ENCODE measurements at places on chromosomes 5 and 9. TPM values are rescaled to one million over a fixed set of nuclear protein-coding genes. Genes with fewer than 3 reads are reported as not detected.
A peak's percentile ranks its signal among the peaks of the same experiment; 100 is the strongest.

Gene FGFR4
- total RNA-seq = 1.4 TPM

Gene FOXD4L3
- total RNA-seq = not detected

Gene GRM6
- total RNA-seq = not detected

Gene COL27A1
- 7.4 TPM for total RNA-seq

Gene DAB2
- total RNA-seq = not detected

Gene SARDH
- total RNA-seq = 0.60 TPM

Gene UBE2D2
- 265 TPM for total RNA-seq

Gene SPATA31E1
- not detected for total RNA-seq

Gene CORO2A
- 1.3 TPM for total RNA-seq

DNA sequence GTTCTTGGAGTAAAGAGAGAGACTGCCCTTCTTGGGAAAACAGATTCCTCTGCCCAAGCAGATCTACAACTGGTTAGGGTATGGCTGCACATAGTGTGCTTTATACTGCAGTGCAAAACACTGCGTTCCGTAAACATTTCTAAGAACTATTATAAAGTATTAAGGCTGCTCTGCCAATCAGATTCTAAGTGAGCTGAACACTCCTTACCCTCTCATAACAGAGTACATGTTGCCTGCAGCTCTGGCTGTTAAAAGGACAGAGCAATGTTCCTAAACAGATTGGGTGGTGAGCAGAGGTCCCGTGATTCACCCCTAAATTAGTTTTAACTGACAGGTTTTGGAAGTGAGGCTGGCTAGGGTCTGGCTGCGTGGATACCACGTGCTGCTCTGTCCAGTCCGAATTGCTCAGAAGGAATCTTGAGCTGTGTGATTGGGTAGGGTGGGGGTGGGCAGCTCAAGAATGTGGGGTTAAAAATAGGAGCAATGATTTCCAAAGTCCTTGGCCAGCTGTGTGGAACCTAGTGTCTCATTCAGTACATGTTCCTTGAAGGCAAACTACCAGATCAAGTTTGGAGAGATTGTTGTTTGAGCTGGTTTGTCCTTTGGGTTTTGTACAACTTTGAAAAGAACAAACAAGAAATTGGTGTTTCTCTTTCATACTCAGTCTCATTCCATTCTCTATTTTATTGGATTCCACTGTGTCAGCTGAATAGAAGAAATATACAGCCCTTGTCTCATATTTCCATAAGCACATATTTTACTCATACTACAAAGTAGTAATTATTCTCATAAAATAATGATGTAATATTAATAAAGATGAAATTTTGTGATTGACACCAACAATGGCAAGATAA, 497.6 kb upstream of the CD180 start:
- DNase-seq = no peak
- H3K27me3 ChIP-seq = peaks cover 4% of the 10 kb centered on the region
- no peaks in the 10 kb centered on the region for H3K36me3 ChIP-seq
- no peaks in the 10 kb centered on the region for H3K4me1 ChIP-seq
- H3K27ac ChIP-seq = no peak overlapping the region
- no peak overlapping the region for H3K4me3 ChIP-seq

DNA sequence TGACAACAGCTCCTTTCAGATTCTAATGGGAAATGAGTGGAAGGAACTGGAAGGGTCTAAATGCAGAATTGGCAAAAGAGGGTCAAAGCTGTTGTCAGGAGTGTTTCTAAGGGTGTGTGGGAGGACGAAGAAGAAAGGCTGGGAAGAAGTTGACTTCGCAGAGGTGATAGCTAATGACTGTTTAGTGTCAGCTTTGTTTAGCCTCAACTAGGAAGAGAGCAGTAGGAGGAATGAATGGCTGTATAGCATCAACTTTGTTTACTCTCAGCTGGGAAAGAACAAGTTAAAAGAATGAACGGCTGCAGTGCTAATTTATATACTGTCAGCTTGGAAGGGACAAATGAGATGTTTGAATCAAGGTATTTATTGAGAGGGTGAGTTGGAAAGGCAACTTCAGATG, 5.9 kb upstream of the LIX1 start:
- H3K27ac ChIP-seq = no peak overlapping the region
- no peaks in the 10 kb centered on the region for H3K36me3 ChIP-seq
- H3K4me1 ChIP-seq = no peaks in the 10 kb centered on the region
- peaks cover 6% of the 10 kb centered on the region for H3K27me3 ChIP-seq
- H3K4me3 ChIP-seq = no peak overlapping the region

DNA sequence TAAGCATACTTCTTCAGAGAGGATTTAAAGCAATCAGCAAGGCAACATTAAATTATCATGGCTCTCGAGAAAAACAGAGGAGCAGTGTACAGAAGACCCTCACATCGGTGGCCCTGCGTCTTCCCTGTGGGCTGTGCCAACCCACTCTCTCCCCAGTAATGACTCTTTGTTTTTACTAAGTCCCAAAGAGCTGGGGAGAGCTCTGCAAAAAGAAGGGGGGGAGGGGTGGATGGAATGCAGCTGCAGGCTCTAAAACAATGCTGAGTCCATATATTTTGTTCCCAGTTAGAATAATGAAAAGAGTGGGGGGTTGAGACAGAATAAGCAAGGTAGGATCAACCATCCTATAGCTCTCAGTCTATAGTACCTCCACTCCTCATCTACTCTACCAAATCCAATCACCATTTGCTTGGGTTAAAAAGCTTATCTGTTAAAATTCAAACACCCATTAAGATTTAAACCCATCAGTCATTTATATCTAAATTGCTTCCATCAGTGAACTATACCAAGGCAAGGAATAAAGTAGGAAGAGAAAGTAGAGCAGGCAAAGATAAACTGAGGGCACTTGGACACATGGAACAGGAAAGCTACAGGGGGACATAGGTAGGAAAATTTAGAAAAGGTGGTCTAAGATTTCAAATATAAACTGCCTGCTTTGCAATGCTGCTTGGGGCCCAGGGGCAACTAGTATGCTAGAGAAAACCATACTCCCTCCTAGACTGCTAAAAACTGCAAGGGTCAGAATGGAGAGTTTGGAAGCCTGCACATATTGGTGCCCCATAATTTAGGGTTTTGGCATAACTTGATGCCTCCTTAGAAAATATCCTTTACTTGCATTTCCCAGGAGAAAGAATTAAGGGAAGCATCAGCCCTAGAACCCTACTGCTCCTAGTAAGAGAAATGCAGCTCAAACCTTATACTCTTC, 20.6 kb downstream of the ELL2 start:
- H3K4me3 ChIP-seq = no peak overlapping the region
- H3K27me3 ChIP-seq = no peaks in the 10 kb centered on the region
- no peak for DNase-seq

GRCh38 chr5:74054641-74055421, 428.8 kb downstream of the ARHGEF28 start:
- H3K4me1 ChIP-seq = no peaks in the 10 kb centered on the region
- no peak overlapping the region for H3K27ac ChIP-seq
- no peak for DNase-seq
- H3K36me3 ChIP-seq = no peaks in the 10 kb centered on the region
- peaks cover 10% of the 10 kb centered on the region for H3K27me3 ChIP-seq

GRCh38 chr9:131270171-131271015, 5.9 kb downstream of the FAM78A start:
- no peak for DNase-seq
- H3K4me1 ChIP-seq = peaks cover 75% of the 10 kb centered on the region
- H3K4me3 ChIP-seq = peak overlapping the region; percentile 100
- peaks cover 40% of the 10 kb centered on the region for H3K36me3 ChIP-seq

DNA sequence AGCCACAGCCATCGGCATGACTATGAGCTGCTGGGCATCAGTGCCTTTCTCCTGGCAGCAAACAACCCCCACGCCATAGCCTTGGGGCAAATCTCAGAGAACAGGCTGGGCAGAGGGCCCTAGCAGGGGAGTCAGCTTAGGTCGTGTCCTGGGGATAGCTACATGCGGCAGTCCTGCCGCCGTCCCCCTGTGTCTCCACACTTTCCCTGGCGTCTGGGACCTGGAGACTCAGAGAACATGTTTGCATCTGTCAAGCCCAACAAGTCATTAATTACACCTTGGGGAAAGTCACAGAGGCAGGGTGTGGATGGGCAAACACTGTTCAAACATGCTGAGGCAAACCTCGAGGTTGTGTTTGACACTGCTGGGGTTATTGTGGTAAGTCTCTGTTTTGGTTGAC, 123.6 kb downstream of the C5orf15 start:
- H3K4me3 ChIP-seq = no peak overlapping the region
- peaks cover 17% of the 10 kb centered on the region for H3K27me3 ChIP-seq
- H3K27ac ChIP-seq = no peak overlapping the region
- DNase-seq = no peak
- no peaks in the 10 kb centered on the region for H3K36me3 ChIP-seq

- H3K4me3 ChIP-seq = no peak overlapping the region
- H3K27me3 ChIP-seq = no peaks in the 10 kb centered on the region
- no peak overlapping the region for H3K27ac ChIP-seq
- no peak for DNase-seq
Observed at GRCh38 chr9:11833056-11833455, 860.1 kb upstream of the TYRP1 start.

DNA sequence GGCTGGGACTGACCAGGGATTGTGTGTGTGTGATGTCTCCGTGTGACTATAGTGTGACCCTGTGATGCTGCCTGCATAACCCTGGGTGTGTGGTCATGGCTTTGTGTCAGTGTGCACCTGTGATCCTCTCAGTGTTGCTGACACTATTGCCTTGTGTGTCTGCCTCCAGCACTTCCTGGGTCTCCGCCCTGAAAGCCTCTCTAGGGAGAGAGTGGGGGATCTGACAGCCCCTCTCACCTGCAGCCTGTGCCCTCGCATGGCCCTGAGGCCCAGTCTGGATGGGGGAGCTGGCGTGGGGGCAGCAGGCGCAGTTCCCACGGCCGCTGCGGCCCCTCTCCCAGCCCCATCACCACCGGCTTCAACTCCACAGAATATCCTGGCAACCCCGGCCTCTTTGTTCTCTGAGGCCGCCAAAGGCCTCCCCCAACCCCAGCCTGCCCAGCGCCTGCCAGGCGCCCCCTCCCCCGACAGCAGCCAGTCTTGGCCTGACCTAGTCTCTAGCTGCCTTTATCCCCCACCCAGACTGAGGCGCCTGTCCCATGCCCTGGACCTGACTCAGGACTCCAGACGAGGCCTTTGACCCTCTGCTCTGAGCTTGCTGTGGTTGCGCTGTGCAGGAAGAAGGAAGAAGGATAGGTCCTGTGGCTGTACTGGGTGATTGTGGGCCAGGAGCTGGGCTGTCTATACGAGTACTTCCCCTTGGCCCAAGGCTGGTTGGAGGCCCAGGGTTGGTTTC, 38.7 kb downstream of the CXXC5 start:
- no peaks in the 10 kb centered on the region for H3K36me3 ChIP-seq
- DNase-seq = no peak
- H3K27me3 ChIP-seq = peaks cover 5% of the 10 kb centered on the region

GRCh38 chr9:133327834-133328484, 8.0 kb downstream of the SURF6 start:
- H3K36me3 ChIP-seq = peaks cover 25% of the 10 kb centered on the region
- no peaks in the 10 kb centered on the region for H3K27me3 ChIP-seq
- no peak overlapping the region for H3K4me3 ChIP-seq
- DNase-seq = no peak
- no peak overlapping the region for H3K27ac ChIP-seq

DNA sequence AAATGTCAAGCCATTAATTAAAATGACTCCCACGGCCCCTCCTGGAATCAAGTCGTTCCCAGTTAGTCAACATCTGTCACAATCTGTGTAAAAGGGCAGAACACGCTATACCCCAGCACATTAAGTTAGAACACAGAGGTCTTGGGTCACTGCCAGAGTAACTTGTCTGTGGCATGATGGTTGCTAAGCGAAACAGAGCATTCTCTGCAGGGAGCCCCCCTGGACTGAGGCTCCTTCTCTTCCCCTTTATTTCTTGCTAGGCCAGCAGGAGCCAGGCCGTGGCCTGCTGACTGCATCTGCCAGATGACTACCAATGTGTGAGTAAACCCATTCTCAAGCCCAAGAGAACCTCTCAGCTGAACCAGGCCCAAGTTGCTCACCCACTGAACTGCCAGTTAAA, 51.9 kb upstream of the ZBED3 start:
- H3K36me3 ChIP-seq = no peaks in the 10 kb centered on the region
- peaks cover 18% of the 10 kb centered on the region for H3K27me3 ChIP-seq
- no peak for DNase-seq
- H3K27ac ChIP-seq = no peak overlapping the region
- no peak overlapping the region for H3K4me3 ChIP-seq
- no peaks in the 10 kb centered on the region for H3K4me1 ChIP-seq

GRCh38 chr5:14277385-14278320, 134.5 kb downstream of the TRIO start:
- DNase-seq = no peak
- peaks cover 10% of the 10 kb centered on the region for H3K27me3 ChIP-seq
- H3K4me1 ChIP-seq = peaks cover 5% of the 10 kb centered on the region
- H3K36me3 ChIP-seq = no peaks in the 10 kb centered on the region

DNA sequence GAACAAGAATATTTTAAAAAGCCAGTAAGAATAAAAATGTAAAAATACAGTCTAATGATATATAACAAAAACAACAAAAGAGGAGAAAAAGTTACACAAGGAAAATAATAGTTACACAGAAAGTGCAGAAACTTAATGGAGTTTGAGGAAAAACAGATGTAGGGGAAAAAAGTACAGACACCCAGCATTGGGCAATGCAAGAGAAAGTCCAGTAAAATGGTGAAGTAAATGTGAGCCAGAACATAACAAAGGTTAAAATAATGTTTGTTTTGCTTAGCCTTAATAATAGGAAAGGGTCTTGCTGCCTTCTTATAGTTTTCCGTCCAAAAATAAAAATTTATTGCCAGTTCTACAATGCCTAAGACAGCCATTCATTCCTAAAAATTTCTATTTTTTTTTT, 364.2 kb downstream of the NNT start:
- DNase-seq = no peak
- H3K4me1 ChIP-seq = no peaks in the 10 kb centered on the region
- H3K27ac ChIP-seq = no peak overlapping the region
- H3K27me3 ChIP-seq = no peaks in the 10 kb centered on the region
- no peaks in the 10 kb centered on the region for H3K36me3 ChIP-seq

- H3K36me3 ChIP-seq = no peaks in the 10 kb centered on the region
- H3K4me1 ChIP-seq = no peaks in the 10 kb centered on the region
- no peak overlapping the region for H3K27ac ChIP-seq
- H3K27me3 ChIP-seq = peaks cover 8% of the 10 kb centered on the region
- DNase-seq = no peak
Observed at GRCh38 chr9:136093995-136094881, 851 bp downstream of the NACC2 start.

- H3K27me3 ChIP-seq = no peaks in the 10 kb centered on the region
- no peaks in the 10 kb centered on the region for H3K4me1 ChIP-seq
- no peak overlapping the region for H3K27ac ChIP-seq
- H3K4me3 ChIP-seq = no peak overlapping the region
- no peak for DNase-seq
Observed at GRCh38 chr5:11305245-11305644, 544.2 kb upstream of the DAP start.

DNA sequence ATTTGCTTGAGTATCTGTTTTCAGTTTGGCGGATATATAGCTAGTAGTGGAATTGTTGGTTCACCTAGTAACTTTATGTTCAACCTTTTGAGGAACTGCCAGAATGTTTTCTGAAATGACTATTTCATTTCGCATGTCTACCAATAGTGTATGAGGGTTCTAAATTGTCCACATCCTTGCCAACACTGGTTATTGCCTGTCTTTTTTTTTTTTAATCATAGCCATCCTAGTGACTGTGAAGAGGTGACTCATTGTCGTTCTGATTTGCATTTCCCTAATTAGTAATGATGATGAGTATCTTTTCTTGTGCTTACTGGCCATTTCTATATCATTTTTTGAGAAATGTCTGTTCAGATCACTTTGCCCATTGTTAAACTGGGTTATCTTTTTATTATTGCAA, 52.5 kb downstream of the PRLR start:
- no peak overlapping the region for H3K4me3 ChIP-seq
- no peaks in the 10 kb centered on the region for H3K36me3 ChIP-seq
- H3K4me1 ChIP-seq = no peaks in the 10 kb centered on the region
- no peak overlapping the region for H3K27ac ChIP-seq
- H3K27me3 ChIP-seq = peaks cover 3% of the 10 kb centered on the region
